ENCODE measurements at places on chromosomes 6 and 20.

DNA sequence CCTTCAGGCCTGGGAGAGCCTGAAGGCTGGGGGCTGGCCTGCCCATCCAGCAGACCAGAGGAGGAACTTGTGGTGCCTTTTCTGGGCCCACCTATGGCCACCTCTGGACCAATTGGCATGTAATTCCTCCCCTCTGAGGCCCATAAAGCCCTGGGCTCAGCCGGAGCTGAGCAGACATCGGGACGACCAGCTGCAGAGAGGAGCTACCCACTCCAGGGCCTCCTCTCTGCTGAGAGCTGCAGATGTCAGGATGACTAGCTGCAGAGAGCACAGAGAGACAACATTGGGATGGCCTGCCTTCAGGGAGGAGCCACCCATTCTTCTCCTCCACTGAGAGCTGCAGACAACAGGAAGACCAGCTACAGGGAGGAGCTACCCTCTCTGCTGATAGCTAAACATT is 370.1 kb downstream of the CD83 start:
- DNase-seq, result no peak

- no peak for DNase-seq
Observed at GRCh38 chr20:49787371-49788357, 25.0 kb upstream of the SLC9A8 start.

GRCh38 chr6:112877134-112878100 is 530.3 kb downstream of the RFPL4B start:
- DNase-seq, result peak; percentile 54

DNA sequence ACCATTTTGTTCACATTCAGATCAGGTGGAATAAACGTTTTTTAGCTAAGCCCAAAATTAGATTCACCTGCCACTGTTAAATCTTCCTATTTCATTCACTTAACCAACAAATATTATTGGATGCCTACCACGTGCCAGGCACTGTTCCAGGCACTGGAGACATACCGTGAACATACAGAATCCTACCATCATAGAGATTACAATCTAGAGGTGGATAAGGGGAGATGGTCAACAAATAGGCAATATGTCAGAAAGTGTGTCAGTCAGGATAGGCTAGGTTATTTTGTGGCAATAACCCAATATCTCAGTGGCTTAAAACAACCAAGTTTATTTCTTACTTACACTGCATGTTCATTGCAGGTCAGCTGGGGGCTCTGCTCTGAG is 58.7 kb upstream of the REV3L start:
- DNase-seq, result no peak

DNA sequence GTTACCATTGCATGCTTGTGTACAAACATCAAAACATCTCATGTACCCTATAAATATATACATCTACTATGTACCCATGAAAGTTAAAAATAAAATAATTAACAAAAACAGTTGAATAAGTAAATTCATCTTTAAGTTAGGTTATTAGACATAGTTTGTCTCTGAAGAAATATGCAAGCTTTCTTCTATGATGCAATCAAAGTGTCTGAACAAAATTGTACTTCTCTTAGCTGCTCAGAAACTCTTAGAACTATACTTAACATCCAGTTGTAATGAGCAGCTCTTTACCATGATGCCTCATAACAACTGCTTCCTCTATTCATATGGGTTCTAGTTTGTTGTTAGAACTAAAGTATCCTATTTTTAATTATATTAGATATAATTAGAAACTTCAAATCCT is 5.9 kb downstream of the VNN1 start:
- no peak for DNase-seq

DNA sequence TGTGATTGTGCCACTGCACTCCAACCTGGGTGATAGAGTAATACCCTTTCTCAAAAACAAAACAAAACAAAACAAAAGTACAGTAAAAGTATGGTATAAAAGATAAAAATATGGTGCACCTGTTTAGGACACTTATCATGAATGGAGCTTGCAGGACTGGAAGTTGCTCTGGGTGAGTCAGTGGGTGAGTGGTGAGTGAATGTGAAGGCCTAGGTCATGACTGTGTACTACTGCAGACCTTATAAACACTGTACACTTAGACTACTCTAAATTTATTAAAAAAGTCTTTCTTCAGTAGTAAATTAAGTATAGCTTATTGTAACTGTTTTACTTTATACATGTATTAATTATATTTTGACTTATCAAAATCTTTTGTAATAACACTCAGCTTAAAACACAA is 46.0 kb downstream of the ZFP64 start:
- no peak for DNase-seq

- no peak for DNase-seq
Observed at GRCh38 chr20:48194583-48194982, 409.3 kb upstream of the SULF2 start.

GRCh38 chr6:33699131-33699530 is 12.4 kb downstream of the UQCC2 start:
- DNase-seq, result no peak

DNA sequence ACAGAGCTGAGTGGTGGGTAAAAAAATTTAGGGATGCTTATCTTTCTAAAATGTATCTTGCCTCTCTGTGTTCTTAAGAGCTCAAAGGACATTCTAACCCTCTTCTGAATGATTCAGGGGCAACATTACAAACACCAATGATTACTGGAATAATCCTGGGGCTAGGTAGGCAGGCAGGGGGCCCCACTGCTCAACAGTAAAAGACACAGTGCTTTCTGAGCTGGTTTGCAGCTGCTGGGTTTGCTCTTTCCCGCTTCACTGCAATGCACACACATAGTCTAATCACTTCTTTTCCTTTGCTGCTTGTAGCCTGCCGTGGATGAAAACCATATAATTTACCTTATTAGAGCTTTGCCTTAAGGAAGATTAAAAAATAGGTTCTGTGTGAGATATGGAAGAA is 23.9 kb downstream of the CLDN20 start:
- no peak for DNase-seq

GRCh38 chr6:143126574-143126941 is 65.9 kb downstream of the AIG1 start:
- no peak for DNase-seq

- DNase-seq, result no peak
Observed at GRCh38 chr20:63850689-63851547, 10.4 kb upstream of the ABHD16B start.

- DNase-seq, result peak; percentile 86
Observed at GRCh38 chr20:57220337-57221145, 45.9 kb downstream of the BMP7 start.

GRCh38 chr6:141354191-141354955 is 778.4 kb upstream of the GJE1 start:
- peak; percentile 19 for DNase-seq

DNA sequence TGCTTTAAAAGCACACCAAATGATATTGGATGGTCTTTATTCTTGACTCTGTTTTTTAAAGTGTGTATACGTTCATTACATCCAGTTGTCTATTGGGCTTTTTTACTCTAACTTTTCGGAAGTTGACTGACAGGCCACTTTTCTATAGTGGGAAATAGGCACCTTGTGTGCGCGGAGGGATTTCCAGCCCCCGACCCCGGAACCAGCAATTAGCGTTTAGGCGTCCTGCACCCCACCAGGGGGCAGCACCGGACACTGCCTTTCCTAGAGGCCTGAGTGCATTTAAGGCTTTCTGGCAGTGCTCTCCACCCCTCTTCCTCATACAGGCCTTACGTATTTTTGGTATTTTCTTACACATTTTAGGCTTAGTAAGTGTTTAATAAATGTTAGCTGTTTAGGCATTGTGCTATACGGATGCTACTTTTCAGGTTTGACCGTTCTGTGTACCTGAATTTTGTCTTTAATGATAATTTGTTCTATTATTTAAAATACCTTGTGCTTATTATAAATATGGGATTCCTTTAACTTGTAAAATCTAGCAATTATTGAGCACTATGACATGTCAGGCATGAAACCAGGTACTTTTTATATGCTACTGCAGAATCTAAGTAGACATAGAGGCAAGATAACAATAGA is 231.8 kb downstream of the BCKDHB start:
- DNase-seq, result peak; percentile 75

DNA sequence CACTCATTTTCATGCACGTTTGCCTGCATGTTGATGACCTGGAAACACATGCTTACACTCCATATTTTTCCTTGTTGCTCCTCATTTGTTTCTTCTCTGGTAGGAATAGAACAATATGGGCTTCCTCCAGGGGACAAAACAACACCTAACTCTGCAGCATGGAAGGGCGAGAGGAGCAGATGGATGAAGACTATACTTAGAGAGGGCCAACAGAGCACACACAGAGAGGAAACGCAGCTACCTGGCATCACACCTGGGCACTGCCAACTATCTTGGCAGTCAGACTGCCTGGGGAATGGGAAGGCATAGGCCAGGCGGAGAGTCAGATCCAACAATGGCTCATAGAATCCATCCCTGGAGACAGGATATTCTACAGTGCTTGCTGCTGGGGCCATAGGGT is 290.9 kb downstream of the CD83 start:
- DNase-seq, result no peak

- peak; percentile 34 for DNase-seq
Observed at GRCh38 chr6:29925727-29926412, 16.5 kb upstream of the HLA-A start.

DNA sequence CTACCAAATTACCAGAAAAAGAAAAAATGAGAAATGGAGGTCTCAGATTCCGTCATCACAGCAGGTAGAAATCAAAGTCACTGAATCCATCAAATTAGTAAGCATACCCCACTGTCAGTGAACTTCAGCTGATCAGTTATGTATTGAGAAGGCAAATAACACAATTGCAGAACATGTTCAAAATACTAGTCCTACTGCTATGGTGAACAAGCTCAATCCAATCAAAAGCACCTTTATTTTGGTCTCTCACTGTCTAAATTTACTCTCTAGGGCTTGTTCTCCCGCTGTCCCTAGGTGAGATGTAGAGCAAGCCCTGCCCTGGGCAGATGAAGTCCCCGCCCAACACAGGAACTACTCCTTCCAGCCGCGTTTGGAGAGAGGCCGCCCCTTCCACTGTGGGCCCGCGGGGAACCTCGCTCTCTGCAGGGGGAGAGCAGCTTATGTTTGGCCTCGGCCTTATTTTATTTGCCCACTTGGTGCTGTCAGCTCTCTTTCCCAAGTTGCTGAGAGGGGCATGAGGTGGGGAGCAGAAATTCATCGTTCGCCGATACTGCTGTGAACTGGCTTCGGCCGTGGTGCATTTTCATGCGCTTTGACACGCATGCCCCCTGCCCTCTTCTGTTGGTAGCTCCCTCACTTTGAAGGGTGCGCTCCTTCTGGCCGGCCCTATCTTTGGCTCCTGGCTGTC is 14.3 kb upstream of the MAP1LC3A start:
- no peak for DNase-seq

GRCh38 chr6:4781426-4781825 is 5.2 kb downstream of the CDYL start:
- no peak for DNase-seq

DNA sequence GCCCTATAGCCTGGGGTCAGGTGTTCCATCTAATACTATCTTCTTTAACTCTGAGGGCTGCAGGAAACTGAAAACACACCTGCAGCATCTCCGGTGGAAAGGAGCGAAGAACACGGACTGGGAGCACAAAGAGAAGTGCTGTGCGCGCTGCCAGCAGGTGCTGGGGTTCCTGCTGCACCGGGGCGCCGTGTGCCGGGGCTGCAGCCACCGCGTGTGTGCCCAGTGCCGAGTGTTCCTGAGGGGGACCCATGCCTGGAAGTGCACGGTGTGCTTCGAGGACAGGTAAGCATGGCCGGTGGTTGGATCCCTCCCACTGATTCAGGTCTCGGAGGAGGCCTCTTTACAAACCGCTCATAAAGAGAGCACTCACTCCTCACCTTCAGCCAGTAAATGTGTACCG is 15.5 kb downstream of the SYTL3 start:
- no peak for DNase-seq

GRCh38 chr6:82914511-82914910 is 151.1 kb downstream of the UBE3D start:
- no peak for DNase-seq

DNA sequence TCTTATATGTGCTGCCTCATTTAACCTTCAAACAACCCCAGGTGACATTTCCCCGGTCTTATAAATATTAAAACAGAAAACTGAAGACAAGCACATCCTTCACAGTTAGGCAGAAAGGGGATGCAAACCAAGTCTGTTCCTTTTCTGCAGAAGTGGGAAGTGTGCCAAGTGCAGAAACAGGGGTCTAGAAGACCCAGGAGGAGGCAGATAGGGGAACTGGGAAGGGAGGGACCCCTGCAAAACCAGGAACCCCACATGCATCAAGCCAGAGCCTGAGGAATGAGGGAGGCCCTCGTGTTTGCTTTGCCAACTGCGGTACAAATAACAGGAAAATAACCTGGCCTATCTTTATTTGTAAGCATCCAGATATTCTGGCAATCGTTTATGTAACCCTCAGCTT is 17.0 kb upstream of the CST3 start:
- no peak for DNase-seq

DNA sequence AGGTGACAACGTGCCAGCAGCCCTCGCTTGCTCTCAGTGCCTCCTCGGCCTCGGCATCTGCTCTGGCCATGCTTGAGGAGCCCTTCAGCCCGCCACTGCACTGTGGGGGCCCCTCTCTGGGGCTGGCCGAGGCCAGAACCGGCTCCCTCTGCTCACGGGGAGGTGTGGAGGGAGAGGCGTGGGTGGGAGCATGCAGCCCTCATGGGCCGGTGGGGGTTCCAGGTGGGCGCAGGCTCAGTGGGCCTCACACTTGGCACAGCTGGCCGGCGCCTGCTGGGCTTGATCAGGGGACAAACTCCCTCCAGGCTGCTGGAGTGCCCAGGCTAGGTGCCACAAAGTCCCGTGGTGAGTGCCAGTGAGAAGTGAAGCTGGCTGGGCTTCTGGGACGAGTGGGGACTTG is 566.6 kb upstream of the ID4 start:
- no peak for DNase-seq

DNA sequence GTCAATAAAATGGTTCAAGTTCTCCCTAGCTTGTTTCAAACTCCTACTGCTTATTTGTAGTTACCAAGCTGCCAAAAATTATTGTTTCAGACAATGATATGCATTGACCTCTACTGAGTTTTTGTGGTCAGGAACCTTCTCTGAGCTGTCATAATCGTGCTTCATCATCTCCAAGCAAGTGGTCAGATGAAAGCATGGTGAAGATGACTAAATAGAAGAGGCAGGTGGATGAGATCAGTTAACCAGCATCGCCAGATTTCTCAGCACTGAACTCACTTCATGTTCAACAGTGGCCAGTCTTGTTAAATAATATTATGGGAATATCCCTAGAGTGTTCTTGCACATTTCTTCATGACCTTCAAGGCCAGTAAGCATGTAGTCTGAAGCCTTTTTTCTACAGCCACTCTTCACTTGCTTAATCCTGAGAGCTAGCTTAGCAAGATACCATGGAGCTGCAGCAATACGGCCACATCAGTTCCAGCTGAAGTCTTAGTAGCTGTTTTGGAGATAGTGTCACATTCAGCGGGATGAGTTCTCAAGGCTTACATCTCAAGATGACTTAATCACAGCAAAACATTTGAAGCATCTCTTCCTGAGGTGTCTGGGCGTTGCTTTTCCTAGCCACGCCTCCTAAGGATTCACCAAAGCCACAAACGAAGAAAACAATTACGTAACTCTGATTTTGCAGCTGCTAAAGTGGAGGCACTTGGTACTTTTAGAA is 101.6 kb upstream of the TMEM30A start:
- no peak for DNase-seq

GRCh38 chr6:36955136-36955535 is 598 bp downstream of the PI16 start:
- DNase-seq, result no peak
